Keratinocyte (primary cell): ENCODE measurements at places on chromosomes 2 and 18. TPM values are rescaled to one million over a fixed set of nuclear protein-coding genes. Genes with fewer than 3 reads are reported as not detected.

Gene CRYGD
- not detected in 3 replicates for polyA plus RNA-seq

Gene HOXD12
- not detected in 3 replicates for polyA plus RNA-seq

Gene EFR3B
- polyA plus RNA-seq = 0.09 to 0.14 TPM (median 0.13 TPM) in 3 replicates

- H3K27me3 ChIP-seq = no peaks in the 10 kb centered on the region
- no peak for DNase-seq
Observed at GRCh38 chr2:16245481-16246054, 305.2 kb downstream of the MYCN start.

GRCh38 chr2:141311430-141311829 is 819.4 kb downstream of the LRP1B start:
- no peak for DNase-seq
- no peaks in the 10 kb centered on the region for H3K4me1 ChIP-seq

DNA sequence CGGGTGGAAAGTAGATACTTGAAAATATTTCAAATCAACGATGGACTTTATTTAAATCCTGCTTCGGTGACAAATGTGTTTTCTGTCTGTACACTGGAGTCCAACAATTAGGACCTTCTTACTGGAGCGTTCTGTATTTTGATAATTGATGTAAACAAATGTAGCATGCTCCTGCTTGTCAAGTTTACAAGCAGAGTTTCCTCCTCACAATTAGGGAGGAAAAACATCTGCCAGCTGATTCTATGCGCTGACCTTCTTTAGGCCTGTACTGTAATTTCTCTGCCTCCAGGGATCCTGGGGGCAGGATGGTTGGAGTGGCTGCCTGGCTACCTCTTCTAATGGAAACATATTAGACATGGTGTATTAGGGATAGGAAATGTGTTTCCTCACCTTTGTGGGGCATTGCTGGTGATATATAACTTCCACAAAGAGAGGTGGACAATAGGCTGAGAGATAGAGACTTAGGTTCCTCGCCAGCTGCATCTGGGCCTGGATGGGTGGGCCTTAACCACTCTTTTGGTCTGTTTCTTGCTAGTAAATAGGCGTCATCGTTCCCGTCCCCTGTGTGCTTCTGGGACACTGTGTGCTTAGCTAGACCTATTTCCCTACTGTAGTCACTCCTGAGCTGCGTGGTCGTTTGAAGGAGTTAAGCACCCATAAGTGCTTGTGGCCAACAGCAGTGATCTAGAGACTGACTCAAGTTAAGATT is 19.3 kb downstream of the GATA6 start:
- H3K4me3 ChIP-seq = no peak overlapping the region
- H3K27ac ChIP-seq = no peak overlapping the region
- H3K36me3 ChIP-seq = no peaks in the 10 kb centered on the region

DNA sequence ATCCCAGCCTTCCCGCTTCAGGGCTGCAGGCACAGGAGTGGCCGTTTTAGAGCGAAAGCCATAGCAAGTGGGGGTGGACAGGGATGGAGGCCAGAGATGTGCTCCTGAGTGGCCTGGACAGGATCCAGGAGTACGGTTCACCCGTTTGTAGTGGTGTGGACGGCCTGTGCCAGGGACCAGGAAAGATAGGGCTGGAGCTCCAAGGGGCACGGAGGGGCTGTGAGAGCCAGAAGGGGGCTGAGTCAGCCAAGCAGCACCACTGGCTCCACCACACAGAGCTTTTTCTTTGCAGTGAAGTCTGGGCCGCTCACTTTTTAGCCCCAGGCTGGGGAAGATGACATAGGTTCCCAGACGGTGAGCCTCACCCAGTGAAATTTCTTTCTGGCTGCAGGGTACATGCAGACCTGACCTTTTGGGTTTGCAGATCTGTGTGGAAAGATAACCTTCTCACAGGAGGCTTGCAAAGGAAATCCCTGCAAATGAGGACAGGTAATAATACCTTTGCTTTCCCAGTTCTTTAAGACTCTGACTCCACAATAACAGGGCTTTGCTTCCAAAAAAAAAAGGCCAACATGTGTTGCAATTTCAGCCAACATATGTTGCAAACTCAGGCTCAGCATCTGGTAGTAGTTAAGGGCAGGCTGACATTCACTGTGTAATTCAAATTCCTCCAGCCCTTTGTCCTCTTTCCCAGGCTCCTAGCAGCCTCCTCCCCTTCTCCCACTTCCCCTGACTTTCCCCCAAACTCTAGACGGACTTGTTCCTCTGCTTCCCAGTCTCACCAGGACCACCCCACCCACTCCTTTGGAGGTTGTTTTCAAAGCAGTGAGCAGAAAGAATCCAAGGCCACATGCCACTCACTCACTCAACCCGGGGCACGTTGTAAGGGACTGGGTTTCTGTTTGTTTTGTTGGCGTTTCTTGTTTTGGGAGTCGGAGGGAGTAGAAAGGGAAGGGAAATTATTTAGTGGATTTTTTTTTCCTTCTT is 20.3 kb upstream of the LAPTM4A start:
- H3K4me1 ChIP-seq = peaks cover 44% of the 10 kb centered on the region
- DNase-seq = no peak
- H3K27ac ChIP-seq = peak overlapping the region; percentile 85
- H3K27me3 ChIP-seq = no peaks in the 10 kb centered on the region
- H3K36me3 ChIP-seq = no peaks in the 10 kb centered on the region
- H3K4me3 ChIP-seq = no peak overlapping the region

DNA sequence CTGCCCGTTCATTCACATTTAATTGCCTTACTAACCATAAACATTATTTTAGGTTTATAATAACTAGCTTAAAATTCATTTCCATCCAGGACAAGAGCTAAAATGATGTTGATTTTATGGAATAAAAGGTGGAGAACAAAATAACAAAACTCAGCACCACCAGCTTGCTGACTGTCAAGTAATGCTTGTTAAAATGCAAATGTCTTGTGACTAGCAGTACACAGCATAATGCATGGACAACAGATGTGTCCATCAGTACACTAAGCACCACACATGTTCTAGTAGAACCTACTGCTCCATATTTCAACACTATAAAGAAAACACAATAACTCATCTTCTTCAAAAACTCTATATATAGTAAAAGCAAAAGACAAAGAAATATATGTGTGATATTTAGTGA is 224.7 kb upstream of the SMAD7 start:
- no peak for DNase-seq
- H3K4me1 ChIP-seq = peaks cover 7% of the 10 kb centered on the region
- no peaks in the 10 kb centered on the region for H3K36me3 ChIP-seq
- no peaks in the 10 kb centered on the region for H3K27me3 ChIP-seq
- no peak overlapping the region for H3K4me3 ChIP-seq
